ENCODE measurements at places on chromosomes 12 and 14. TPM values are rescaled to one million over a fixed set of nuclear protein-coding genes. Genes with fewer than 3 reads are reported as not detected.

Gene KERA
- not detected for total RNA-seq

Gene ST8SIA1
- 8.3 TPM for total RNA-seq

Gene DCN
- total RNA-seq: 11.5 TPM

Gene PPFIBP1
- 165 TPM for total RNA-seq

Gene PCNX4
- 61.2 TPM for total RNA-seq

Gene HOXC6
- not detected for total RNA-seq

Gene CRACR2A
- 20.6 TPM for total RNA-seq

Gene OR4E2
- total RNA-seq: not detected
